ENCODE measurements at places on chromosomes 12 and 14.

- H3K36me3 ChIP-seq = no peaks in the 10 kb centered on the region
- H3K4me1 ChIP-seq = no peaks in the 10 kb centered on the region
- no peak overlapping the region for H3K4me3 ChIP-seq
- no peak overlapping the region for H3K27ac ChIP-seq
- H3K27me3 ChIP-seq = no peaks in the 10 kb centered on the region
- no peak for DNase-seq
These were observed 27.6 kb downstream of the TRIM9 start for GRCh38 chr14:51067295-51067694.

GRCh38 chr12:66453120-66453519, 150.8 kb downstream of the HELB start:
- DNase-seq = no peak
- no peaks in the 10 kb centered on the region for H3K27me3 ChIP-seq
- no peaks in the 10 kb centered on the region for H3K36me3 ChIP-seq
- no peak overlapping the region for H3K4me3 ChIP-seq
- H3K4me1 ChIP-seq = no peaks in the 10 kb centered on the region
- H3K27ac ChIP-seq = no peak overlapping the region

DNA sequence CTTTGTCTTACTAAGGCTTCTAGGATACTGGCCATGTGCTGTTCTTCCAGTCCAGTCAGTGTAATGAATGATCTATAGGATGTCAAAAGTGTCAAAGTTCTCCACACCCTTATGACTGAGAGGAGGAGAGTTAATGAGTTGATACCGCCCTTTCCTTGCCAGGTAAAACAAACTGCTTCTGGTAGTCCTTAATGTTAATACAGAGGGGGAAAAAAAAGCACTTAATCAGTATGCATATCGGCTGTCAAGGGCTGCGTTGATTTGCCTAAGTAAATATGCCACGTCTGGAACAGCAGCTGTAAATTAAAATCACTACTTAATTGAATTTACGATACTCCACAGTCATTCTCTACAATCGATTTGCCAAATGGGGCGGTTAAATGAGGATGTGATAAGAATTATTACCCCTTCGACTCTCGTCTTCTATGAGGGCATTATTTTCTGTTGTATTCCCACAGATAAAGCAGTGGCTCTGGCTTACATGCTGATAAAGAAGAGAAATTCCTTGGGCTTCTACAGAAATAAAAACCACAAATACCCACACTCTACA, 416.0 kb downstream of the KCNH5 start:
- no peaks in the 10 kb centered on the region for H3K36me3 ChIP-seq
- H3K27ac ChIP-seq = no peak overlapping the region
- DNase-seq = no peak
- H3K27me3 ChIP-seq = no peaks in the 10 kb centered on the region
- no peak overlapping the region for H3K4me3 ChIP-seq
- no peaks in the 10 kb centered on the region for H3K4me1 ChIP-seq

DNA sequence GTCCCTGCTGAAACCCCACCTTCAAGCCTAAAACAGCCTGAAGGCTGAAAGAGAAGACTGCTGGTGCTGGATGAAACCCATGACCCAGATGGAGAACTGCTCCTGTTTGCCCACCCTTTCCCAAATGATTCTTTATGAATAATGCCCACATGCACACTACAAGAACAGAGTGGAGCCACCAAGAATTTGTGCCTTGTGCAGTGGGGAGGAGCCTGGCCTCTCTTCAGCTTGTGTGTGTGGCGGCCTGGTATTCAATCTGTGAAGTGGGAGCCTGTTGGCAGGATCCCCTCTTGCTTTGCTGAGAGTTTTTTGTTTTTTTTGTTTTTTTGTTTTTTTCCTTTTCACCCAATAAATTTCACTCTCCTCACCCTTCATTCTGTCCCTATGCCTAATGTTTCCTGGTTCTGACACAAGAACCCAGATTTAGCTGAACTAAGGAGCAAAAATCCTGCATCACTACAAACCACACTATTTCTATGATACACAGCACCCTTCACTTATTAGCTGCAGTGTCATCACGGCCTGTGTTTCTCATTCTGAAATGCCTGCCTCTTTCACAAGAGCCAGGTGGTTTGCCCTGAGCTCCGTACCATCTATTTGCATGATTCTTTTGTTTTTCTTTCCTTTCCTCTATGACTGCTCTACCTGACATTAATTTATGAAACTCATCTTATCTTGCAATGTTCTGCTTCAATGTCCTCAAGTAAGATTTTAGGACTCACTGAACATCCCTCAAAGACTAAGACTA, 585.5 kb upstream of the ATXN7L3B start:
- no peaks in the 10 kb centered on the region for H3K27me3 ChIP-seq
- H3K27ac ChIP-seq = no peak overlapping the region
- no peaks in the 10 kb centered on the region for H3K4me1 ChIP-seq
- no peak overlapping the region for H3K4me3 ChIP-seq

GRCh38 chr12:43338848-43339526, 213.0 kb downstream of the ADAMTS20 start:
- DNase-seq = no peak
- H3K4me1 ChIP-seq = no peaks in the 10 kb centered on the region
- no peaks in the 10 kb centered on the region for H3K27me3 ChIP-seq
- no peaks in the 10 kb centered on the region for H3K36me3 ChIP-seq
- H3K4me3 ChIP-seq = no peak overlapping the region

DNA sequence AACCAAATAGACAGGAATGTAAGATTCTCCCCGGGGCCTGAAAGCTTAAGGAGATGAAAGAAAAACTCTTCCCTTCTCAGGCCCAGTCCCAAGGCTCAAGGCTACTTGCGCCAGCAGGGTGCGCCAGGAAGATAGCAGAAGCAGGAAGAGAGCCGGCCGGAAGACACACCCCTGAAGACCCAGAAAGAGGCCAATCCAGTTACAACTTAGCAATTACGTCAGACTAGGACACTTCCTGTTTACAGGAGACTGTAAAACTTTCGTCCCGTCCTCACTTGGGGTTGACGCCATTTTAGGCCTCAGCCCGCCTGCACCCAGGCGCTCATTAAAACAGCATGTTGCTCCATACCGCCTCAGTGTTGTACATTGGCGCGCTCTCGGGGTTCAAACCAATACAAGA, 9.4 kb downstream of the COX16 start:
- H3K36me3 ChIP-seq = peaks cover 2% of the 10 kb centered on the region
- H3K27ac ChIP-seq = no peak overlapping the region
- H3K4me1 ChIP-seq = no peaks in the 10 kb centered on the region
- H3K4me3 ChIP-seq = no peak overlapping the region
- DNase-seq = no peak

- no peaks in the 10 kb centered on the region for H3K36me3 ChIP-seq
- H3K4me3 ChIP-seq = no peak overlapping the region
- no peak overlapping the region for H3K27ac ChIP-seq
- H3K4me1 ChIP-seq = no peaks in the 10 kb centered on the region
- DNase-seq = no peak
- H3K27me3 ChIP-seq = no peaks in the 10 kb centered on the region
These were observed 36.9 kb downstream of the BCL2L14 start for GRCh38 chr12:12107678-12108077.

GRCh38 chr12:120936197-120936596, 32.0 kb upstream of the SPPL3 start:
- H3K27ac ChIP-seq = no peak overlapping the region
- no peaks in the 10 kb centered on the region for H3K36me3 ChIP-seq
- peaks cover 3% of the 10 kb centered on the region for H3K4me1 ChIP-seq
- no peak overlapping the region for H3K4me3 ChIP-seq
- no peaks in the 10 kb centered on the region for H3K27me3 ChIP-seq

GRCh38 chr12:86711731-86712130, 455.5 kb upstream of the MGAT4C start:
- no peaks in the 10 kb centered on the region for H3K36me3 ChIP-seq
- no peak overlapping the region for H3K27ac ChIP-seq
- H3K4me3 ChIP-seq = no peak overlapping the region
- DNase-seq = peak; percentile 1
- no peaks in the 10 kb centered on the region for H3K27me3 ChIP-seq

DNA sequence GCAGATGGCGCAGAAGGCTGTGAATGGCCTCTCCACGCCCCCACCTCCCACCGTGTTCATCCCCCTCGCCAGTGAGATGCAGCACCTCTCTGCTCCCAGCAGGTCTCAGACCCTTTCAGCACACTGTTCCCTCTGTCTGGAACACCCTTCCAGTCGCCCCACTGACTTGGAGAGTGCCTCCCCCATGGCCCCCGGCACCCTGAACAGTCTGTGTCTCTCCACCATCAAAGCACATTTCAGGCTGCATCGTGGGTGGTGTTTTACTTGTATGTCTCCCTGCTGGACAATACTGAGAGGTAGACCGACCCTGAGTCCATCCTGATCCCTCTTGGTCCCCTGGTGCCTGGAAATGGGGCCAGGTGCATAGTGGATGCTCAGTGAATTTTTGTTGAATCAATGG, 34.9 kb downstream of the CACNA2D4 start:
- H3K27ac ChIP-seq = no peak overlapping the region
- DNase-seq = no peak
- H3K4me3 ChIP-seq = no peak overlapping the region
- H3K36me3 ChIP-seq = no peaks in the 10 kb centered on the region

- peaks cover 27% of the 10 kb centered on the region for H3K36me3 ChIP-seq
- no peaks in the 10 kb centered on the region for H3K27me3 ChIP-seq
- no peaks in the 10 kb centered on the region for H3K4me1 ChIP-seq
These were observed 25.5 kb upstream of the NPFF start for GRCh38 chr12:53532524-53533445.

GRCh38 chr14:29461506-29461905, 466.1 kb downstream of the PRKD1 start:
- no peak for DNase-seq
- H3K27ac ChIP-seq = no peak overlapping the region
- H3K4me1 ChIP-seq = no peaks in the 10 kb centered on the region
- no peak overlapping the region for H3K4me3 ChIP-seq

DNA sequence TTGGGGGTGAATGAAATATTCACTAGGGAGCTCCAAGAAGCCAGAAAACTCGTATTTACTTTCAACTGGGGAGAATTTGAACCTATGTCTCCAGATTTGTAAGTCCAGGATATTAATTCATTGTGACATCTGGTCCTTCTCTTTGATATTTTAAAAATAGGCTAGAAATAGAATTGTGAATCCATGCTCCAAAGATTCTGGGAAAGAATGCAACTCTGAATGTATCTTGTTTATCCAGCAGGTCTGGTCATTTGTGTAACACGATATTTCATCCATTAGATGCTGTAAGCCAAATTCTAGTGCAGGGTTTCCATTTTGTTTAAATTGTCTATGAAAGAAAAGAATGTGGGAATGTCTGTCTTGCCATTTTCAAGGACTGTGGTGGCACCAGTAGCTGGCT, 334.7 kb downstream of the BMP4 start:
- H3K4me3 ChIP-seq = no peak overlapping the region
- H3K27ac ChIP-seq = no peak overlapping the region
- H3K27me3 ChIP-seq = peaks cover 2% of the 10 kb centered on the region
- H3K4me1 ChIP-seq = peaks cover 2% of the 10 kb centered on the region

- peaks cover 4% of the 10 kb centered on the region for H3K36me3 ChIP-seq
- H3K4me3 ChIP-seq = no peak overlapping the region
- DNase-seq = no peak
- peaks cover 4% of the 10 kb centered on the region for H3K4me1 ChIP-seq
These were observed 3.8 kb downstream of the ARHGEF25 start for GRCh38 chr12:57614948-57615500.
